ENCODE measurements at places on chromosomes 5 and 9.

DNA sequence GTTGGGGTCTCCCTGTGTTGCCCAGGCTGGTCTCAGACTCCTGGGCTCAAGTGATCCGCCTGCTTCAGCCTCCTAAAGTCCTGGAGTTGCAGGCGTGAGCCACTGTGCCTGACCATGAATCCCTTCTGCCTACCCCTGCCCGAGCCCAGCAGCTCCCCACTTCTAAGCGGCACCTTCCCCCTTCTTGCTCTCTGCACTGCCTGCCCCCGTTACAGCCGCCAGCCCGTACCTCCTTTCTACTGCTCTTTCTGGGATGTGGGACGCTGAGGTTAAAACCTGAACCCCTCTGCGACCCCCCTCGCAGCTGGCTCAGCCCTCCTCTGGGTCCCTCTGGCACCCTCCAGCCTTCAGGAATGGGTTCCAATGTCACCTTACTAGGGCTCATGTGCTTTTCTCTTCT is 249.6 kb downstream of the PBX3 start:
- DNase-seq: no peak

DNA sequence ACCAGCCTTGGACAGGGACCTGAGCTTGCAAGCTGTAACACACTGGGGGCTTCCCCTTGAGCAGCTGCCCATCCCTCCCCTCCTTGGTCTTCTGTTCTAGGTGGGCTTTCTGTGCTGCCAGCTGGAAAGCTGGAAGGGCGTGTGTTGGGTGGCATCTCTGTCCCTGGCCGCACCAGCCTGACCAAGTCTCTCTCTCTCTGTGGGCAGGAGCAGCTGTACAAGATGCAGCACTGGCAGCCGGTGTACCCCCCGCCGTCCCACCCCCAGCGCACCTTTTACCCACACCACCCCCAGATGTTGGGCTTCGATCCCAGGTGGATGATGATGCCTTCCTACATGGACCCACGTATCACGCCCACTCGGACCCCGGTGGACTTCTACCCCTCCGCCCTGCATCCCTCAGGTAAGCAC is 32.1 kb upstream of the POMT1 start:
- DNase-seq: no peak

DNA sequence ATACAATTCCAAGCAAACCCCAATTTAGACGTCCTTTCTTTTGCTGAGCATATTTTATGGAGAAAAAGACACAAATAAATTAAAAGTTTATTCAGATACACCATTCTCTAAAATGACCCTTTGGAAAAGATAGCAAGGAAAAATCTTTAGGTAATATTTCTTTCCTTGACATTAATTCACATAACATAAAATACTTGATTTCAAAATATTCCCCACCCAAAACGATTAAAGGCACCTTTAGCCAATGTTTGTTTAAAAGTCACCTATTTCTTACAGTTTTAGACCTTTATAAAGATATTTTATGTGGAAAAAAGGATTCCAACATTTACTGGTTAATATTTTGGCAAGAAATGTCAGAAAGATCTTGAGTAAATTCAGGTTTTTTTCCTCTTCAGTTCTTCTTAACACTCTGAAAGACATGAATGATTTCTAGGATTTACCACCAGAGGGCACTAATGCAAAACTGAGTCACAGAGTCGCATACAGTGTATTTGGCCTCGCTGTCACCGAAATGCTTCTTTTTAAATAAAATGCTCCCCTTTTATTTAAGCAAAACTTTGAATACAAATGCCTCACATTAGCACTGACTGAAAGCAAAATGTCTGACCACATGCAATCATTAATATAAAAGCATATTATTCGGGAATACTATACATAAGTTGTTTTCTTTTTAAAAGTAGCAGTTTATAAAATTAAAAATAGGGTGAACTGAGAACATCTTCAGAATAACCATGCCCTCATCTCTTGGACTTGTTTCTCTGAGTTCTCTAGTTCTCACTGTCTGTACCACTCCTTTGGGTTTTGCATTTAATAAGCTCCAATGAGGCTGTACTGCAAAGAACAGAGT is 122.5 kb downstream of the SLC1A3 start:
- peak; percentile 86 for DNase-seq

GRCh38 chr5:79802406-79802805 is 112.8 kb downstream of the CMYA5 start:
- DNase-seq: no peak

DNA sequence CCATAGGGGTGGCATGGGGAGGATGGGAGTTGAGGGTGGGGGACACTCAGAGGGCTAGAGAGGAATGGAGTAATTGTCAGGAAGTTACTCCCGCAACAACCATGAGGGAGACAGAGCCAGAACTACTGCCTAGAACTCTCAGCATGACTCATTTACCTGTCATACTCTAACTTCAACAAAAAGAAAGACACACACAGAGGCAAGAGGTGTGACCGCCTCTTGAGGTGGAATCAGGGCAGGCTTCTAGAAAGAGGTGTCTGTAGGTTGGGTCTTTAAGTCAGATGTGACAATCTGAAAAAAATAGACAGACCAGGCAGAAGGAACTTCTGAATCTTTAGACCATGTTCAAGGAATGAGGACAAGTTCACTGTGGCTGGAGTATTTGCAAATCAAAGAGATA is 73.4 kb downstream of the GABBR2 start:
- DNase-seq: no peak

All from muscle of leg (tissue), 16 donors.